ENCODE measurements at places on chromosomes 3 and 15.

GRCh38 chr3:186235554-186235953, 126.5 kb downstream of the DGKG start:
- DNase-seq, result no peak

DNA sequence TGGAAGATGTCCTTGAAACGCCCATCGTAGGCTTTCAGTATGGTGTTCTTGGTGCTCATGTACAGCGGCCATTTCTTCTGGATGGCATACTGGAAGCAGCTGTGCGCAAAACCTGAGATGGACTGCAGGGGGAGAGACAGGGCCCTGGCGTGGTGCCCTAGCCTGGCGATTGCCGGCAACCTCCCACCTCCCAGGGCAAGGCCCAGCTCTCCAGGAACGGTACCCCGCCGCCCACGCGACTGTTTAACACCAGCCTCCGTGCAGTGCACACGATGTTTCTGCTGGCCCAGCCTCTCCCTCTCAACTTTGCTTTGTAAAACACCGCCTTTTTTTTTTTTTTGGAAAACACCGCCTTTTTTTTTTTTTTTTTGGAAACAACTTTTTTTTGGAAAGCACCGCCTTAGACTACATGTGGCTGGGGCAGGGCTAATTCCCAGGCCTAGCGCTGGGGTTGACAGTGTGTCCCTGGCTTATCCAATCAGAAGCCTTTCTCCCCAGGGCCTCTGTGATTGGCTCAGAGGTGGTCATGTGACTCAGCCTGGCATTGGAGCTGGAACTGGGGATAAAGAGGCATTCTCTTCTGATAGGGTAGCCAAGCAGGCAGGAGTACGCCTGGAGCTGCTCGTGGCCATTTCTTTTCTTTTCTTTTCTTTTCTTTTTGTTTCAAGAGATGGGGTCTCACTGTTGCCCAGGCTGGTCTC, 14.7 kb downstream of the IDH2 start:
- peak; percentile 55 for DNase-seq

DNA sequence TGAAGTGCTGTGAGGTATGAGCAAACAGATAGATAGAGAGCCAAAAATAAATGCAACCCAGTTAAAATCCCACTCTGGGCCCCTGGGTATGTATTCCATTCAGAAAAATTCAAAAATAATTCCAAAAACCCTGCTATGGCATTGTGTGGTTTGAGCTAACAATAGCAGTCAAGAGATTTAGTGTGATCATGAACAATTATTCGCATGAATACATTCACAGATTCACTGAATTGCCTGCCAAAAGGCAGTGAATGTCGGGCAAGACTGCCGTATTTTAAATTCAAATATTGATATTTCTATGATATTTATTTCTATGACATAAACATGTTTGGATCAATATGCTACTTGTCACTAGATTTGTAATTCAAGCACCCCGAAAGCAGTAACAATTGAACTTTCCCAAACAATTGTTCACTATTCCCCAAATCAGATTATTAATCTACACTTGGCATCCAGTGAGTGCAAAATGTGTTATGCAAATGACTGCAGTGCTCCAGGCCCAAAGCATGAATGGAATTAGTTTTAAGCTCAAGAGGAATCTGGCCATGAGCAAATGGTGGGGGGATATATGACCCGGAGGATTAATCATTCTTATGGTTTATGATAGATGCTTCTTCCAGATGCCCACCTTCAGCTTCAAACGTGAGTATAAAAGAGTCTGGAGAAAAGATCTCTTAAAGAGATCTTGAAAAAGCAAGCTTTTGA, 417.0 kb upstream of the MEIS2 start:
- no peak for DNase-seq

DNA sequence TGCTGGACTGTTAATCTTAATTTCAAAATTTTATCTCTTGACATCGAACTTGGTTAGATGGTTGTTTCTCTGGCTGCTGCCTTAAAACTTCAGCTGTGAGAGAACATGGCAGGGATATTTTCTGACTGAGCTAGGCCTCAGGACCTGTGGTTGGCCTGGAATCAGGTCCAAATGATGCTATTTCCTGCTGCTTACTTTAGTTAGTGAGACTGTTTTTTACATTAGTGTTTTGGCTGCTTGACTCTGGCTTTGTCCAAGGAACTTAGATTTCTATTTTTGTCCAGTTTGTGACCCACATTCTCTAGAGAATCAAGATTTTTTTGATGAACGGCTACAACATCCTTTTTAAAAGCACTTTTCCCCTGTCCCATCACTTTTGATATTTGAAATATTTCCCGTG, 497.9 kb upstream of the SGO1 start:
- no peak for DNase-seq

DNA sequence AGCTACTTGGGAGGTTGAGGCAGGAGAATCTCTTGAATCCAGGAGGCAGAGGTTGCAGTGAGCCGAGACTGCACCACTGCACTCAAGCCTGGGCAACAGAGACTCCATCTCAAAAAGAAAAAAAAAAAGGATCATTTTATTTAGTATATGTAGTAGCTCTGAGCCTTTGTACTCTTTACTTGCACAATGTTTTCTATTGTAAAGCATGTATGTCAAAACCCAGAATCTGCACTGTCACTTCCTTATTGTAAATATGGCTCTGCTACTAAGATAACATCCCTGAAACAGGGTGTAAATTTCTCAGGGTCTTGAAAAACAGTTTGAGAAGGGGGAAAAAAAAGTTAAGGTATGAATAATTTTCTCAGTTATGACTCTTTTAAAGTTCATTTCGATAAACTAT, 35.1 kb downstream of the SLMAP start:
- DNase-seq, result no peak

DNA sequence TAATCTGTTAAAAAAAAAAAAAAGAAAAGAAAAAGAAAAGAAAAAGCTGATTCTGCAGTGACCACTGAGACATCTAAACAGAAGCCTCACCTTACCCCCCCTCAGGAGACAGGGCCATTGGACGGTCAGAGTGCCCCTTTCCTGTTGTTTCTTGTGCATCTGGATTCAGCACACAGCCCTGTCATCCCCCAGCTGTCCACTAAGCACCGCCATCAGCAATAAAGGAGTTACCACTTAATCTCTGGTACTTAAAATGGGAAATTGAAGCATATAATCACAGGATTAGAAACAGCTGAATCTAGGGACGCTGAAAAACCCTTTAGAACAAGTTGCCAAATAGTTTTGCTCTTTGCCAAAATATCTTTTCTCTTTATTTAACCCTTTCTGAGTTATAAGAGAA, 62.5 kb downstream of the TRIM69 start:
- DNase-seq, result no peak

DNA sequence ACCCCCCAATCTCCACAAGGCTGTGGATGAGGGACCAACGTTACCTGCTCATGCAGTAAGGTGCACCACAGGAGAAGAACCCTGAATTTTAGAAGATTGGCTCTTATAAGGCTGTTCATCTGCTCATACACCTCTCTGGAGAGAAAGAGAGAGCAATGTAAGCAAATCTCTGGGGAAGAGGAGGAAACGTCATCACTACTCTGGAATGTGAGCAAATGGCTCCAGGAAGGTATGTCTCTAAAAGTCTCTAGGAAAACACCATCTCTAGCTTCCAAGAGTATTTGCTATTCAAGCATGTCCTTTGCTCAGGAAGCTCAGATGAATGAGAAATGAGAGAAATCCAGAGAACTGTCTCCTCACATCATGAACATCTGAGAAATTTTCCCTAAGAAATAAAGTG, 235.4 kb downstream of the TBL1XR1 start:
- no peak for DNase-seq

DNA sequence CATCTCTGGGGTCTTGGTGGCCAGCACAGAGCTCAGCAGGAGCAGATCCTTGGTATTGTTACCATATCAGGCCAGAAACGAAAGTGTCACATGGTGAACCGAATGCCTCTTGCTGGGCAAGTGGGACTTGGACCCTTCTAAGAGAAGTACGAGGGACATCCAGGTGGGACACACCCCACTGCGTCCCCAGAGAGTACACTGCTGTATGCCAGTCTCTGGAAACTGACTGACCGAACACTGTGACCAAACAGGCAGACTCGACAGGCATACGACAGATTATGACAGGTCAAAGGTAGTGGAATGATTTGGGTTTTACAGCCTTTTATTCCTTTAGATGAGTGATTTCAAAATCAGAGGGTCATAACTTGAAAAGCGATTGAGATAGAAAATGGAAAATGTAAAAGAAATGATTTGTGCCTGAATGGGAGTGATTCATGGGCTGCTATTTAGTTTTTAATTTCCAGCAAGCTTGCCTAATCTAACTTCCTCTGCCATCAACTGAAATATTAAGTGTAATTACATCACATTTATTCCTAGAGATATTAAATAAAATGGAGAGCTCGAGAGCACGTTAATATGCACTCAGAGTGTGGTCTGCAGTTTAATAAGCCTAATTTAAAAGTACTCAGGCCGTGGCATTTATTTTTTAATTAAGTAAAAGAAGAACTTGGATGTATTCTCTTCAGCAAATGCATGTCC, 63.4 kb upstream of the CTXND1 start:
- DNase-seq, result no peak

DNA sequence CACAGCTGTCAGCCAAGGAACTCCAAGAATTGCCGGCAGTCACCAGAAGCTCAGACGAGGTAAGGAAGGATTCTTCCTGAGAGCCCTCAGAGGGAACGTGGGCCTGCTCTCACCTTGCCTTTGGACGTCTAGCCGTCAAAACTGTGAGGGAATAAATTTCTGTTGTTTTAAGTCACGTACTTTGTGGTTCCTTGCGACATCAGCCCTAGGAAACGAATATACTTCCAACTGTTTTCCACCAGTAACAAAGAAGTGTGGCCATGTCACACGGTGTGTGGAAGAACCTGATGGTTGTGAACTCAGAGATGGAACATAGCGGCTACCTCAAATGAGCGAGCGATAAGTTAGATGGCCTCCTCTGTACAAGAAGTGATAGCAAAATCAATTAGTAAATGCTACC, 41.0 kb upstream of the B3GNT5 start:
- DNase-seq, result no peak

- DNase-seq, result no peak
Observed at GRCh38 chr3:154139996-154140436, 18.8 kb downstream of the ARHGEF26 start.

GRCh38 chr3:71153713-71154112, 429.8 kb downstream of the FOXP1 start:
- no peak for DNase-seq

DNA sequence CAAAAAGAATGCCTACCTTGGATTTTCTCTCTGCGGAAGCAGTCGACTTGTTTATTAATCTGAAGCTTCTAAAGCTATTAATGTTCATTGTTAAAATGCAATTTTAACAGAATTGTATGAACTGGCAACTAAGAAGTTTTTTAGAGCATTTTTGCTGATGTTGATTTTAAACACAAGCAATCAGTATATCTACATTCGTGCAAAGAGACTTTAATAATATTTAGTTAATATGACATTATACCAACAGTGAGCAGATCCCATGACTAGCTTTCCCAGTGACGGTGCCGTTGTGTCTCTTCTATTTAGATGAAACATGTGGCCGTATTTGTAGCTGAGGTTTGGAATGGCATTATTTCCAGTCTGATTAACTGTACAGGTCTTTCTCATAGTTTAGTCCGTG, 88.0 kb downstream of the PEX5L start:
- no peak for DNase-seq

- DNase-seq, result no peak
Observed at GRCh38 chr3:129313665-129314385, 35.2 kb downstream of the HMCES start.

- no peak for DNase-seq
Observed at GRCh38 chr3:87900061-87900460, 158.7 kb downstream of the CGGBP1 start.

DNA sequence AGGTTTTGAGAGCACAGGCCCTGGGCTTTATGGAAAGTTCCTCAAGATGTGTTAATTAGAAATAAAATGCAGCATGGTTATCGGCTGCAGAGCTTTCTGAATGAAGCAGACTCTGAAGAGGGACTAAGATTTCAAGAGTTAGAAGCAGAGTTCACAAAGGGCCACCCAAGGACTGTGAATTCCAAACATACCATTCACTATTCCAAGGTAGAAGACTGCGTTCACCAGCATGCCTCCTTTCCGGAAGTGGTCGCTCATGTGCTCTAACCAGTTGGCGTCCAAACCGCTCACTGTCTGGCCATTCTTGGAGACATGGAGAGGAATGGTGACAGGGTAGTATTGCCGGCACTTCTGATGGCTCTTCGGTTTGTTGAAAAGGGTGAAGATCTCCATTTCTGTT, 104.9 kb downstream of the OXNAD1 start:
- DNase-seq, result no peak

- DNase-seq, result no peak
Observed at GRCh38 chr3:65473736-65474135, 565.0 kb downstream of the MAGI1 start.

GRCh38 chr15:38389924-38390542, 63.9 kb upstream of the FAM98B start:
- DNase-seq, result peak; percentile 80

DNA sequence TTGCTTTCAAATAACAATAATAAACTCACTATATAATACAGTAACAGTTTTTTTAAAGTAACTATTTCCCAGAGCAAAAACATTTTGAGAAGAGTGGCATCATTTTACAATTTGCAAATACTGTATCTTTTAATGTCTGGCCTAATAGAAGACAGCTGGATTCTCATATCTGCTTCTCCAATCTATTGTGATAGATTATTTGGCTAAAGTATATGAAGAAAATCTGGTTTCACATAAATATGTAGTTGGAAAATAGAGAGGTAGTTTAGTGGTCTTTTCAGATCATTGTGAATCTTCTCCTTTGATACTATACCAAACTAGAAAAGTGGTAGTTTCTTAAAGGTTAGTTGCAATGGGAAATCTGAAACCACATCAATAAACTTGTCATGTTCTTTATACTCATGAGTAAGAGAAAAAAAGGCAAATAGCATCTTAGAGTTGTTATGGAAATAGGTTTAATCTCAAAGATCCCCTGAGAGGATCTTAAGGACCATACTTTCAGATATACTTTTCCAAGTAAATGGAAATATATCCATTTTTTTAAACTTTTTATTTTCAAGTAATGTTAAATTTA, 124.8 kb upstream of the NR2E3 start:
- no peak for DNase-seq

GRCh38 chr15:50137330-50137761, 18.3 kb upstream of the ATP8B4 start:
- peak; percentile 76 for DNase-seq

DNA sequence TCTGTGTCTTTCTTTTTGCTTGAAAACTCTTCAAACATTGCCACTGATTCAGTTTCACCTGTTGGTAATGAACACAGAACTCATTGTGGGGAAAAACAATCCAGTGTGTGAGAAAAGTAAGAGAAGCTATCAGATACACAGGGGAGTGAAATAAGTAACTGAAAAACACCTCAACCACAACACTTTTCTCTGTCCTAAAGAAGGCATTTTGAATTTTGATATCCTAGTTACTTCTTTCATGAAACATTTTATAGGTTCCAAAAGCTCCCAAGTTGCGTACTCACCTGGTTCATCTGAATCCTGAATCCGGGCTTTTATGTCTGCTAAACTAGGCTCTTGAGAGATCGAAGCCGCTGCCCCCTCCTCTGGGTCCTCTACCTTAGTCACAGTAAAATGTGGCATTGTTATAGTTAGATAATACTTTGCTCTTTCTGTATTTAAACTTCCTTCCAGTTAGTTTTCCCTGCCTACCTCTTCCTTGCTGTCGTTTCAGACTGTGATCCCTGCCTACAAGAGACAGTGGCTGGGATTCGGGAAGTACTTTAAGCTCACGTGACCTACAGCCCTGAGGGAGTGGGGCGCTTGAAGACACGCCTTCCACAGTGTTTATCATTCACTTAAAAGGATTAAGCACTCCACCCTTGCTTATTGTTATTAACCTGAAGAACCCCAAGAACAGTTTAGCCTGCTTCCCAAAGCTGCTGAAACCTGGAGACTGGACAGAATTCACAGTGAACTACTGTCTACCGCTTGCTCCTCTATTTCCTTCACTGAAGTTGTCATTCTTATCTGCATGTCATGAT, 19.1 kb downstream of the SLC12A6 start:
- peak; percentile 46 for DNase-seq

Data from activated naive CD4-positive, alpha-beta T cell treated with anti-CD3 and anti-CD28 coated beads for 36 hours (primary cell).